ENCODE measurements at places on chromosomes 3 and 15.

GRCh38 chr3:16174026-16174355 lies 489 bp upstream of the GALNT15 start:
- no peak for DNase-seq

GRCh38 chr3:184174284-184174645 lies 390 bp upstream of the AP2M1 start:
- DNase-seq: no peak

DNA sequence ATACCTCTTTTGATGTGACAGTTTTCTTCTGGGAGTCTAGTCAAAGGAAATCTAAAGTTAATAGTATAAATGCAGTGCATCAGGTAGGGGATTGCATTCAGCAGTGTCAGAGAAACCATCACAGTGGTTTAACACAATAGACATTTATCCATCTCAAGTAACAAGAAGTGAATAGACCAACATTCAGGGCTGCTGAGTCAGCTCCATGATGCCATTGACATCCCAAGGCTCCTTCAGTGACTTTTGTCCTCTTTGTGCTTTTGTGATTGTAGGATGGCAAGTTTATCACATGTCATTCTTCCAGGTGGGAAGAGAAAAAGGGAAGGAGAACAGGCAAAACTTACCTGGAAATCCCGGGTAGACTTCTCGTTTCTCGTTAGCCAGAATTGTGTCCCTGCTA lies 158.3 kb downstream of the TMEM108 start:
- no peak for DNase-seq

GRCh38 chr3:123553536-123553935 lies 31.3 kb downstream of the HACD2 start:
- no peak for DNase-seq

- peak; percentile 22 for DNase-seq
Observed at GRCh38 chr3:107855710-107856109, 235.1 kb downstream of the CD47 start.

GRCh38 chr3:194632226-194632808 lies 902 bp downstream of the TMEM44 start:
- no peak for DNase-seq

GRCh38 chr3:66179793-66180192 lies 41.0 kb upstream of the SLC25A26 start:
- DNase-seq: no peak

DNA sequence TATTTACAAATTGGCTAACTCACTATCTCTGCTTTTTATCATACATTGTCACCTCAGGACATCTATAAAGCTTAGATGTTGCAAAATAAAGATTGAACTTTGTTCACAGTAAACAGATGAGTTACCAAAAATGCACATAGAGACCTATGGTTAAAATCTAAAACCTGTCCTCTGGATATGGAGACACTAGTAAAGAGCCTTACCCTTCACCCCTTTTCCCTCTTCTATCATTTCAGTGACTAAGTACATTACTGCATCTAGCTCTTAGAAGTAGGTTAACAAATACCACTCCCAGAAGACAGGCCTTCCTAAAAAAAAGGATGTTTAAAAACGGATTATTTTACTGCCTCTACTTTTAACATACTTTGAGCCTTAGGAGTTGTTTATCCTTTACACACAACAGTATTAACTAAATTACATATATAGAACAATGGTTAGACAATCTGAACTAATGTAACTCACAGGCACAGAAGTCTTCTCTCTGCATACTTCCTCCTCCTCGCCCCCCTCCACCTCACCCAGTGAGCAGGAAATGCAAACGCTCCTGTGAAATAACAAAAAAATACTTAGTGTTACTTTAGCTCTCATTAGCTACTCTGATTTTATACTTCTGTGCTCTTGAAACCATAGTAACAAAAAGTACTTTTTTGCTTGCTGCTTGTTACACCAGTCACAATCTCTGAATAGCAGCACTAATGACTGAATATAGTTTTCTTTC lies 23.3 kb downstream of the IREB2 start:
- DNase-seq: no peak
